ENCODE measurements at places on chromosomes 1 and 21. TPM values are rescaled to one million over a fixed set of nuclear protein-coding genes. Genes with fewer than 3 reads are reported as not detected.

DNA sequence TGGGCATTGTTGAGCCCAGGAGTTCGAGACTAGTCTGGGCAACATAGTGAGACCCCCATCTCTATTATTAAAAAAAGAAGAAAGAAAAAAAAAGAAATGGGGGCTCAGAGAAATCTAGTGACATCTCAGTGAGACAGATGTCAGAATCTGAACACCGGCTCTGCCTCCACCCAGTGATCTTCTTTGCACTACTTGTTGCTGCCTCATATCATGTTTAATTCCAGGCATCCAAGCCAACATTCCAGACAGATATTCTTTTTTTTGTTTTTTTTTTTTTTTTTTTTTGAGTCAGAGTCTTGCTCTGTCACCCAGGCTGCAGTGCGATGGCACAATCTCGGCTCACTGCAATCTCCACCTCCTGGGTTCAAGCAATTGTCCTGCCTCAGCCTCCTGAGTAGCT is 5.0 kb upstream of the ARL8A start:
- no peak for DNase-seq

The NFIA gene
- 97.6 TPM for total RNA-seq

DNA sequence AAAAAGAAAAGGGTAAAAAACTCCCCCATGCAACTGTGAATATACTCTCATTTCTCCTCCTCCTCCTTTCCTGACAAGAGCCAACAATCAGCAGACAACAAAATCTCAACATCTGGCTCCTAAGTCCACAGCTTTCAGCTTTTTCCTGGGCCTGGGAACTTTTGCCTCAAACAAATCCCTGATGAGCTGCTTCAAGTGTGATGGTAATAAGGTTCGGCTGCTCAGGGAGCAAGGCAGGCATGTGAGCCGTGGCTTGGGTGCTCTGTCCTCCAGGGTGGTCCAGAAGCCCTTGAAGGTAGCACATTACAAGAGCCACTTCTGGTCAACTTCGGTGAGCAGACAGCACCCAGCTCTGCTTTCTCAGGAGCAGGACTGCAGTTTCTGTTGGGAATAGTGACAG is 46.3 kb downstream of the ITPKB start:
- DNase-seq, result no peak

GRCh38 chr1:237042526-237042891 is 525 bp downstream of the RYR2 start:
- DNase-seq, result no peak

DNA sequence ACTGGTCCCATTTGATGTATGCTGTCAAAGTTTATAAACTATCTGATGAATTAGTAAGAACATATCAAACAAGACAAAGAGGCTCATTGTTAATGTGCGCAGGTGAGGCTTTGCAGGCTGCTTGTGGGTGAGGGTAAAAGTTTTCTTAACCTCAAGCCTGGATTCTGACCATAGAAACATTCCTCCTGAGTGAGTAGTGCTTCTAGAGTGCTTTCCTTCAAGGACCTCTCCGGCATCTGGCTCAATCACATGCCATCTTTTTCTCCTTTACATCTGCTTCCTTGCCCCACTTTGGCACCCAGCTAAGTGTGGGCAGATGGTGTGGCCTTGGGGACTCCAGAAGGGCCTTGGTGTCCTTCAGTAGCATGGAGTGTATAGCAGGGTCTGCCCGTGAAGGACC is 104.0 kb downstream of the ROR1 start:
- DNase-seq, result no peak

DNA sequence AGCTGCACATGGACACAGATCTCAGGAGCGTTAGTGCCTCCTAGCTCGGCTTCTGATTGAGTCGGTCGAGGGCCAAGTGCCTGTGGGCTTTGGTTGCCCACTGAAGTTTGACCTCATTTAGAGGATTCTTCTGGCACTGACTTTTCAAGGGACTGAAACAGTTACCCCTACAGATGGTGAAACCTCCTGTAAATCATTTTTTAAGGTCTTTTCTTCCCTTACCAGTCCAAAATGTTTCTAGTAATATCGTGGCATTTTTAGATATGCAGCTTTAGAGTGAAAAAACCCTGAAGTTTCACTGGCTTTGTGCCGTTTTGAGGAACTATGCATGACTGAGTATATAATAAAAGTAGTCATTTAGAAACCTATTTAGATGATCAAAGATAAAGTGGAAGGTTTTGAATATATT is 34.7 kb upstream of the L1TD1 start:
- DNase-seq, result no peak

GRCh38 chr1:36128126-36128904 is 3.3 kb upstream of the COL8A2 start:
- no peak for DNase-seq

The COL11A1 gene
- not detected for total RNA-seq

GRCh38 chr21:42381347-42381984 is 14.4 kb downstream of the TMPRSS3 start:
- no peak for DNase-seq

DNA sequence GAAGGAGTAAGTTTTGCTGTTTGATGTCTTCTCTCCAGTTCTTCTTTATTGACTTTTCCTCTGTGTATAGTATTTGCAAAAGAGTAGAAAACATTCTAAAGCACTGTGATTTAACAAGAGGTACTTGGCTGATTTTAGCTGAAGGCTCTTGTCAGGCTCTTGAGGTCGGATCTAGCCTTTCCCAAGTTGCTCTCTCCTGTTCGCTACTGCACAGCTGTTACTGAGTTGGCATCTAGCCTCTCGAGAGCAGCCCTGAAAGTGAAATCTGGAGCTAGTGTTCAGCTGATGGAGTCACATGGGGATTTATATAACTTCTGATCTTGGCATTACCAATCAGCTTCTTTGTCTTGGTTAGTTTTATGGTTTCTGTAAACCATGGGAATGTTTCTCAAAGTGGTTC is 193.1 kb downstream of the RYR2 start:
- DNase-seq, result no peak

- no peak for DNase-seq
Measured at GRCh38 chr1:169762699-169763098, 28.8 kb upstream of the SELE start.

DNA sequence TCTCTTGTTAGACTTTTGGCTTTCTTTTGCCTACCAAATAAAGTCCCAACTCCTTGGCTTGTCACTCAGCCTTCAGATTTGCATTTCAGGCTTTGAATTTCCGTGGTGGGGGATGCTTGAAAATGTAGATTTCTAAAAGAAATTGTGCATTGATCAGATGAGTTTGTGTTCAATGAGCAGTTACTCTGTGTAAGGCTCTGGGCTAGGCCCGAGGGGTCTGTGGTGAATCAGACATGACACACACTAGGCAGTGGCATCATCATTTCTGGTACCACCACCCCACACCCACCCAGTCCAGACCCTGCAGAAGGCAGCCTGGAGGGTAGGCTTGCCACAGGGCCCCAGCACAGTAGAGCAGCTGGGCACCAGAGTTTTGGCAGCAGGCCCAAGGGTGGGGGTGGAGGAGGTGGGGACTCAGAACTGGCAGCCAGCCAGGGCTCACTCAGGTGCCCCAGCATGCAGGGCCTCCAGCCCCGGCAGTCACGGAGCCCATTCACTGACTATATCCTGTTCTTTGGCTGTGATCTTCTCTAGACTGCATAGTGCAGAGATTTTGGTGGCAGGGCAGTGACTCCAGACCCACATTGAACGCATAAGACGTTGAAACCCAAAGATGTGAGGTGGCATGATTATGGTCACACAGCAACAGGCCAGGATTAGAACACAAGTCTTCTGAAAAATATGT is 97.2 kb upstream of the ARTN start:
- no peak for DNase-seq

DNA sequence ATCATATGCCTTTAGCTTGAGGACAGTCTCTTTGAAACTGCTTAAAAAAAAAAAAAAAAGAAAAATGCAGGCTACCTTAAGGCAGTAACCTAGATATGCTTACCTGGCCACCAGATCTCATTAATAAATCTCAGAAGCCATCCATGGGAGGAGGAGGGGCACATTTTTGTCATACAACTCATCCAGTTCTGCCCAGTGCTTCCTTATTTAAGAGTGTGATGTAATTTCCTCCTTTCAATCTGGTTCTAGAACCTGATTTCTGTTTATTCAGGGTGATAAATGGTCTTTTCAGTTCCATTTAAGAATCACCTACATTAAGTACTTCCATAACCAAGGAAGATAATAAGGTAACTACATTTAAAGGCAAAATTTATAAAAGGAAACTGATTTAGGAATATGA is 6.1 kb downstream of the ERRFI1 start:
- DNase-seq, result no peak

GRCh38 chr1:151309811-151310323 is 17.3 kb downstream of the PI4KB start:
- no peak for DNase-seq

DNA sequence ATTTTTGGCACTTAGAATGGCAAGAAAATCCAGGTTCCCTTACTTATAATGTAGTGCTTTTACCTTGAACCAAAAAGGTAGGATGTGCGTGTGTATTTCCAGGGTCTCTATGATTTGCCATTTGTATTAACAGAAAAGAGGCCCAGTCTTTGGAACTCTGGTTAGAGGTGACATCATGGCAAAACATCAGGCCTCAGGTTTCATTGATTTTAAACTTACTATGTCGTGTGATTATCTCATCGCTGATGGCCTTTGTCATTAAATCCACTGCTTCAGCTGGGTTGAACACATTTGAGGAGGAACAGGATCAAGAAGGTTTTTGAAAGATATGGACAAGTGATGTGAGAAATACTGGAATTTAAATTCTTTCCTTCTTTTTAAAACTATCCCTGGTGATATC is 95.2 kb downstream of the PBX1 start:
- no peak for DNase-seq
